ENCODE measurements at places on chromosomes 6 and 20.

DNA sequence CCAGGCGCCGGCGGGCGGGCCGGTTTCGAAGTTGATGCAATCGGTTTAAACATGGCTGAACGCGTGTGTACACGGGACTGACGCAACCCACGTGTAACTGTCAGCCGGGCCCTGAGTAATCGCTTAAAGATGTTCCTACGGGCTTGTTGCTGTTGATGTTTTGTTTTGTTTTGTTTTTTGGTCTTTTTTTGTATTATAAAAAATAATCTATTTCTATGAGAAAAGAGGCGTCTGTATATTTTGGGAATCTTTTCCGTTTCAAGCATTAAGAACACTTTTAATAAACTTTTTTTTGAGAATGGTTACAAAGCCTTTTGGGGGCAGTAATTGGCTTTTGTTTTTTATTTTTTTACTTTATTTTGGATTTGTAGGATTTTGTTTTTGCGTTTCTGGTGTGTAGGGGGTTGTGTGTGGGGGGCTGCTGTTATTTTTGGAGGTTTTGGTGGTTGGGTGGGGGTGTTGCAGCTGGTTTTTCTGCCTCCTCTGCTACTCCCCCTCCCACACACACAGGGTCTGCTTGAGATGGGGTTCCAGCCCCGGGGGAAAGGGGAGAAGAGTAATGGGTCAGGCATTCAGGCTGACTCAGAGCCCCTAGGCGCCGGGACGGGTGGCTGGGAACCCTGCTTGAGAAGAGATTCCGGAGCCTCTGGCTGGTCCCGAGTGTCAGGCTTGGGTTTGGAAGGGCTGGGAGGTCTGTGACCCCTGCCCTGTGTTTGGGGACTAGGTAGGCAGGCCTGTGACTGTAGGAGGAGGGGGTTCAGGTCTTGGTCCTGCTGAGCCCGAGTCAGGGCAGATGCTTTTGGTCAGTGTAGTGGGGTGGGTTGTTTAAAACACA lies 2.0 kb downstream of the CEBPB start:
- peak; percentile 75 for DNase-seq

GRCh38 chr6:135439549-135439948 lies 58.0 kb downstream of the AHI1 start:
- no peak for DNase-seq

DNA sequence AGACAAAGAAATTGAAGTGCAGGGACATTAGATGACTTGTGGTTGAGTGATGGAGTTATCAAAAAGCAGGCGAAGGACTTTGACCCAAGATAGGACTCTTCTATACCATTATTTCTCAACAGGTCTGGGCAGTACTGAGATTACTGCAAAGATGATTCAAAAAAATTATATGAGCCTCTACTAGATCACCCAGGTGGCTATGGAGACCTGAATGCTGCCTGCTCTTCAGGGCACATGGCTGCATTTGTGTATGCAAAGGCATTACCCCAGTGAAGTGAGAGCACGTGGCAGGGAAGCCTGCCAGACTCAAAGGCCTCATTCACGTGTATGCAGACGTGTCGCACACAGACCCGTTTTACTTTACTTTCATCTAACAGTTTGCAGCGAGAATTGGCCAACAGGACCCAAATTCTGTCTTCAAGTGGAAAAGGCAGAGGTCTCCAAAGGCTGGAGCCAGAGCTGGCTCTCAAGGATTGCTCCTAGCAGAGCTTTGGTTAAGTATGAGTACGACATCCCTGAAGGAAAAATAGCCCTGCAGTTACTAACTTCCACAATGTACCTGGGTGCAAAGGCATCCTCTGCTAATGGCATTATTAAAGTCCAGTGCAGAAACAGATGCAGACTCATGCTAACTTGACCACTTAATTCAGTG lies 113.8 kb upstream of the ARMC2 start:
- DNase-seq: no peak

DNA sequence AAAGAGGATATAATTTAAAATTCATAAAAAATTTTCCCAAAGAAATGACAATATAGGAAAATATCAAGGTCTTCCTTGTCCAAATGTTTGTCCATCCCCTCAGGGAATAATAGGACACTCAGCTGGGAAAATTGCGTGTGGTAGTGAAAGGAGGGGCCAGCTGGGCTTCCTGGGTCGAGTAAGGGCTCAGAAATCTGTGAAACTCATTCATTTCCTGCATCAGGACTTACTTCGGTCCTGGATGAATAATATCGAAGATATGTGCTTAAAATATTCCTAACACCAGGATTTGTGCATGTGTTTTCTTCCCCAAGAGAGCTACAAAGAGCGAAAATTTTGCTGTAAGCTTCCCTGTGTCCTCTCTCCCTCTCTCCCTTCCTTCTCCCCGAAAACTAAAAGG lies 118.2 kb upstream of the GJE1 start:
- DNase-seq: no peak

GRCh38 chr6:72873433-72873832 lies 251.6 kb downstream of the KCNQ5 start:
- DNase-seq: no peak

- DNase-seq: no peak
Observed at GRCh38 chr6:36697481-36697903, at the start of gene RAB44. Gene RAB44, plus strand, starts transcription at chr6:36697826. Its CDS starts 6,410 bp downstream, at chr6:36704236.

GRCh38 chr6:65126667-65127066 lies 580.4 kb downstream of the EYS start:
- DNase-seq: no peak

- no peak for DNase-seq
Observed at GRCh38 chr6:120392941-120393340, 941.3 kb downstream of the TBC1D32 start.

DNA sequence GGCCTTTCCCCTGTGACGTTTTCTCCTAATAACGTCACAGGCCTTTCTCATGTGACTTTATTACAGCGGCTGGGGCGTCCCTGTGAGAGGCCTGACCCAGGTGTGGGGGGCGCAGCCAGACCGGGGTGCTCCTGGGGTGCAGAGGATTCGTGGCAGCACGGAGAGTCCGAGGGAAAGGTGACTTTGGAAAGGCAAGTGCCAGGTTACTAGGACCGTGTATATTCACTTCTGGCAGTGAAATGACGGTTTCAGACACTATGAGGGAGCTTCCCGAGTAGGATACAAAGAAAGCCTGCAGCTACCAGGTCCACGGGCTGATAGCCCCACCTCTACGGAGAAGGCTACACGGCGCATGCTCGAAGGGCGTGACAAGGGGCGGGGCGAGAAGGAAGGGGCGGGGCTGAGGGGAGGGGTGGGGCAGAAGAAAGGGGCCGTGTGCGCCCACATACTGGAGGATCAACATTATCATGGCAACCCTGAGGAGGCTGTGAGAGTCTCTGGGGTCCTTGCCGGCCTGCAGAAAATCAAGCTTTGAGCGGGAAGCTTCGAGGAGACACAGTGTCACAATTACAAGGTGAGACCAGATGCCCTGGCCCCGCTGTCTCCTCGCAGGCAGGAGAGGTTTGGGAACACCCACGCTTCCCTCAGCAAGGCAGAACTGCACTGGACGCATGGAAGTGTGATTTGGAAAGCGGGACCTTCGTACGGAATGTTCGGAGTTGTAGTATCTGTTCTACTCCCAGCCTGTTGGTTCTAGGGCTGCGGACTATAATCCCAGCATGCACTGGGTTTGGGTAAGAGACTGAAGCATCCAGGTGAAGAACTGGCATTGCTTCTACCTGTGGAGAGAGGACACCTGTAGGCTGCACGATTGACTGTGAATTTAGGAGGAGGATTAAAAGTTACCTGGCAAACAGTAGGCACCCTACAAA lies 54.4 kb upstream of the ZNF337 start:
- DNase-seq: peak; percentile 64

DNA sequence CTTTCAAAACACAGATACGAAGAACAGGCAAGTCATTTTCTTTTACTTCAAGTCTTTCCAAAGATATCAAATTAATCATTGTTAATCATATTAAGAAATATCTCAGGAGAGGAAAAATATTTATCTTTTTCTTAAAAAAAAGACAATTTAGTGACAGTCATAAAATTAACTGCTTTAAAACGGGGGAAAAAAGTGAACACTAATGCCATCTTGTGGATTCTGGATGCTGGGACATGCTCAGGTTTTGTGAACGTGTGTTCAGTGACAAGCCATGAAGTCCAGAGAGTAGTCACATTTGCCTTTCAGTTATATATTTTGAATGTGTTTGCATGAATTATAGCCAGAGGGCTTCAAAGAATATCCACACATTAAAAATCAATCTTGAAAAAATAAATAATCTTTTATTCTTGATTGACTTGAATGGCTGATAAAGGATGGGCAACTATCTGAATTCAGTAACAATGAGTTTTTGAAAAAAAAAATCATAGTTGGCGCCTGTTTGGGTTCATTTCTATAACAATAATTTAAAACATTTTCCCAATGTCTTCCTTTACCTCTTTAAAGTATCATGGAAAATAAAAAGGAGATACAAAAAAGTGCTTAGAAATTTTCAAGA lies 74.7 kb upstream of the NOX3 start:
- no peak for DNase-seq

DNA sequence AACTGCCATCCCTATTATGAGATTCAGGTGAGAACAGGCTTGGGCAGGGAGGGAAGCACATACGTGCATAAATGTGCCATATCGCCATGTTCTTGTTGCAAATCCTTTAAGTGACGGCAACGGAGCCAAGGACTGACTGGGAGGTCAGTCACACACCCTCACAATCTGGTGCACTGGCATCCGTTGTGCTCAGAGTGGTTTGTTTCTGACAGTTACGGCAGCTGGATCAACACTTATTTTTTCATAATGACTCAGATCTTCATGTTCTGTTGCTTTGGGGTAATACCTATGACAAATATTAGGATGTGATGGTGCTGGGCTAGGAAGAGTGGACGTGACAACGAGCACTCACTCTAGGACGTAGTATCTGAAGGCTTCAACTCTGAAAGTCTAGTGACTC lies 56.2 kb upstream of the PREP start:
- DNase-seq: no peak

GRCh38 chr6:70547313-70547712 lies 19.4 kb upstream of the SDHAF4 start:
- DNase-seq: no peak

DNA sequence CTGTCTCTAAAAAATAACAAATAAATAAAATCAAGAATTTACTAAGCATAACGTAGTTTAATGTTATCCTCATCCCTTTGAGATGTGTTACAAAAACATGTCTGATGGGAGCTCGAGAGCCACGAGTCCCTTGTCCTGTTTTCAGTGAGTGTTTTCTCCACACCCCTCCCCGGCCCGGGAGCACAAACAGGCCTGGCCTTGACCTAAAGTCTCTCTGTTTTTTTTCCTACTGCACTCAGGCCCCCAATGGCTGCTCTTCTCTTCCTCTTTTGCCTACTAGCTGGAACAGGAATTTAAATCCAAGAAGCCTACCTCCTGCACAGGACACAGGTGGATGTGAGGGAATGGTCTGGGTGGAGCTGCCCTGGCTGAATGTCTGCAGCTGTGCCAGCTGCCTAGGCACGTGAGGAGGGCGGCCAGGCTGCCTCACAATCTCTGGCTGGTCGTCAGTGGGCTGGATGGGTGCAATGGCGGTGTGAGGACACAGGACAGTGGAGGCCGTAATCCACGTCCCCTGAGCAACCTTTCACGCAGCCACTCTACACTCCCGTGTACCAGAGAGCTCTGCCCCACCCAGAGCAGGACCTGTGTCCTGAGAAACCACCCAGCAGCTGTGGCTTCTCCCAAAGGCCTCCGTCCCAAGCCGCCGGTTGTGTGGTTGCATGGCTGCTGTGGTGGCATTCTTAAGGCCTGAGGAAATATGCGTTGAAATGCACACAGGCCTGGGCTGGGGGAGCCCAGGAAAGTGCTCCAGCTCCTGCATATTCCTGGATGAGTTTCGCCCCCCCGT lies 117.5 kb downstream of the FAM120B start:
- DNase-seq: no peak
